ENCODE measurements at places on chromosomes 11 and 22. TPM values are rescaled to one million over a fixed set of nuclear protein-coding genes. Genes with fewer than 3 reads are reported as not detected.
A peak's percentile ranks its signal among the peaks of the same experiment; 100 is the strongest.

DNA sequence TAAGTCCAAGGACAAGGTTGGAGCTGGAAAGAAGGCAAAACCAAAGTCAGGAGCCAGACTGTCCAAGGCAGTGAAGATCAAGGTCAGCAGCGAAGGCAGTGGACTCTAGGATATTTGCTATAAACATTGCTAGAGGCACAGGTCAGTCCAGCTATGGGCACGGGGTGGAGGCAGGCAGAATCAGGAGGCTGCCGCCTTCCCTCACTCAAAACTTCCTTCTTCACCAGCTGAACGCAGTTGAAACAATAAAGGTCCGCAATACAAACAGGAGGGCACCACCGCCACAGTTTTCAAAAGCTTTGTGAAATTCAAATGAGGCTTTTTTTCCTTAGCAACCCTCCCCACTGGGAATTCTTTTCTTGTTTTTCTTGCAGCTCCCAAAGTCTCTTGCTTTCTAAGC lies 372.4 kb downstream of the NXPE2 start:
- no peak for DNase-seq

DNA sequence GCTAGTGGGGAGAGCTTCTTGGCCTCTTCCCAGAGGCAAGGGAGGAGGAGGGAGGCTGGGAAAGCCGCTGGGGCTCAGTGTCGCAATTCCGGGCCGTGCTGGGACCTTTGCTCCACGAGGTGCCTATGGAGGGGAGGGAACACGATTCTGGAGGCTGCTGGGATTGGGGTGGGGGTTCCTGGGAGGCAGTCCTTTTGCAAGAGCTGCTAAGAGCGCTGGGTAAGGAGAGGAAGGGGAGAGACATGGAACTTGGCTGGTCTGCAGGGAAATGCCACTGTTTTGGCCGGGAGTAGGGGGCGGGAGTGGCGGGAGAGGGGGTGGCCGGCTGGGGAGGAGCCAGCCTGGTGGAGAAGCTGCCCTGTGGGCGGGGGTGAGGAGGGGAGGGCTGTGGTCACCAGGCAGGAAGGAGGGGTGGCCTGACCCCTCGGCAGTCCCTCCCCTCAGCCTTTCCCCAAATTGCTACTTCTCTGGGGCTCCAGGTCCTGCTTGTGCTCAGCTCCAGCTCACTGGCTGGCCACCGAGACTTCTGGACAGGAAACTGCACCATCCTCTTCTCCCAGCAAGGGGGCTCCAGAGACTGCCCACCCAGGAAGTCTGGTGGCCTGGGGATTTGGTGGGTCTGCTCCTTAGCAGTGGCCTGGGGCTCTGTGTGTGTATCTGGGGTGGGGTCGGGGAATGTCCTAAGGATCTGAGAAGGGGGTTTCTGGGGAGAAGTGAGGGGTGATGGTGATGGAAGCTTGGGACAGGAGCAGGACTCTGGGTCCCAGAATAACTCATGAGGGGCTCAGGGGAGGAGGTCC lies at the start of gene NR1H3:
Gene NR1H3, plus strand, starts transcription at position 480 of the 800 bp plus-strand sequence. CDS start 1,221 bp downstream, outside the sequence.
- DNase-seq, result no peak

DNA sequence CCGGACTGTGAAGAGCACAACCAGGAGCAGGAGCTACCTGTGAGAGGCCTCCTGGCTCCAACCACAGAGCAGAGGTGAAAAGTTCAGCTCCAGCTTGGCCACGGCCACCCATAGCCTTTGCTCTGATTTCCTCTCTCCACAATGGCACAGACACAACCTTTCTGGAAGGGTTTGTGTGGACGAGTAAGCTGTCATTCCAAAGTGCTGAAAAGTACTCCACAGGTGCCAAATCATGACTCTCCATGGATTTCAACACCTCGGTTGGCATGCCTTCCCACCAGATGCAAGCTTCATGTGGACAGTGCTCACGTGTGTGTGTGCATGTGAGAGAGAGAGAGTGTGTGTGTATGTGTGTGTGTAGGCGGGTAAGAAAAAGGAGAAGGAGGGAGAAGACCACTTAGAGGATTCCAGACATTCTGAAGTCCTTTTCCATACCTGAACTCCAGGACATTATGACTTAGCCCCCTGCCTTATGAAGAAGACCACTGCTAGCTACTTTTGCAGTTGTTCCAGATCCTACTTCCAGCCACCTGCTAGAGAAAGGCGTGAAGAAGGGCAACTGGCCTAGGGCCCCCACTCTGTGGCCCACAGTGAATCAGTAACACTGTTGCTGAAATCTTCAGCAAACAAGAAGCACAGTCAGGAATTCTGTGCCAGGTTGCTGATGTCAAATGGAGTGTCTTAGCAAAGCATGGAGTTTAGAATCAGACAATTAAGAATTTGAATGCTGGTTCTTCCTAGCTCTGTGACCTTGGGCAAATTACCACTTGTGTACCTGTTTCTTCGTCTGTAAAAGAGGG lies 13.9 kb upstream of the NAV2 start:
- DNase-seq, result no peak

DNA sequence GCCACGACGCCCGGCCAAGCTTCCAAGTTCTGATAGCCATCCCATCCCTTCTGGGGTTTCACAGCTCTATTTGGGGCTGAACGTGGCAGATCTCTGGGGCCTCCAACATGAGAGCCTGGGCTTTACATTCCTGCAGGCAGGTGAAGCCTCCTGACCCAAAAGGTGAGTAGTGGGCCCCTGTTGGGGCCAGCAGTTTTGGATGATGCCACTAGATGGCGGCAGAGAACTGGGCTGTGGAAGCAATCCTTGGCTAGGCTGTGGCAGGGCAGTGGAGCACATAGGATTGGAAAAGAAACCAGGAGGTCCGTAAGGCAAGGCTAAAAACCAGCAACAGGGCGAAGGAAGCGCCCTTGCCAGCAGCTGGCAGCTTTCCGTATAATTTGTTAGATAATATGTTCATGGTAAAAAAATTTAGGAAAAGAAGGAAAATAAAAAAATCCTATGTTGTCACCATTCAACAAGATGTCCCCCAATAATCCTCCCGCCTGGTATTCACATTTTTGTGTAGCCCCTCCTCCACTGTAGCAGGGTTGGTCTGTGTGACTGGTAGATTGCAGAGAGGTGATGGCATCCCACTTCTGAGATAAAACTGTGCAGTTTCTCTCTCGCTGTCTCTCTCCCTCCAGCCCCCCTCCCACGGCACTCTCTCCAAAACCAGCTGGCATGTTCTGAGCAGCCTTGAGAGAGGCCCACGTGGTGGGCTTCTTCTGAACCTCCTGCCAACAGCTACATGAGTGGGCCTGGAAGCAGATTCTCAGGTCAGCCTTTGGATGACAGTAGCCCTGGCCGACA lies 43.6 kb upstream of the OR4B1 start:
- peak; percentile 29 for DNase-seq

DNA sequence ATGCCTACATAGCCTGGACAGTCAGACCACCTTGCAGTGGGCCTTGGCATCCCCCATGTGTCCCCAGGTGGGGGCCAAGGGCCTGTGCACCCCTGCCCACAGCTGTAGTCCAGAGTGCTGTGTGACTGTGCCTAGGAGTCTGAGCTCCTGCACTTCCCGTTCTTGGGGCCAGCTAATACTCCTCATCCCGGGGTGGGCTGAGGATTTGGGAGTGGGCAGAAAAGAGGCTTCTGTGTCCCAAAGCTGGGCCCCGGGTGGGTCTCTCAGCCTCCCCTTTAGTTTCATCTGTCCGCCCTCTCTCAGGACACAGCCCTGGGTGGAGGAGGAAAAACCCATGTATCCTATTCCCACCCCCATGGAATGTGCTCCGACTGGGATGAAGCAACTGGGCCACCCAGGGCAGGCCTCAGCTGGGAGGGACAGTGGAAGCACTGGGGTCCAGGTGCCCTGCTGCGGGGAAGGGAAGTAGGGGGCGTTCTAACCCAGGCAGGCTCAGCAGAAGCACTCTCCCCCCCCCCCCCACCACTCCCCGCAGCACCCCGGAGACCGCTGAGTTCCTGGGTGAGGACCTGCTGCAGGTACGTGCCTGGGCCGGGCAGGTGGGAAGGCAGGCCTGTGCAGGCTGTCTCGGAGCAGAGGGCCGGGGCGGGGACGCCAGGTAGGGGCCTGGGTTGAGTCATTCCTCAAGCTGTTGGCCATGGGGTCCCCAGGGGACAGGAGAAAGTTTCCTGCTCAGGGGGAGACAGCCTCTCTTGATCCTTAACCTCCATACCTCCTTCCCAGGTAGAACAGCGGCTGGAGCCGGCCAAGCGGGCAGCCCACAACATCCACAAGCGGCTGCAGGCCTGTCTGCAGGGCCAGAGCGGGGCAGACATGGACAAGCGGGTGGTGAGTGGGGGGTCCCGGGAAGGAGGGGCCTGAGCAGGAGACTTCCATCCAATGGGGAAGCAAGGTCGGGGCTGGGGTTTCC lies 1.4 kb downstream of the SH3BP1 start:
- DNase-seq, result no peak

DNA sequence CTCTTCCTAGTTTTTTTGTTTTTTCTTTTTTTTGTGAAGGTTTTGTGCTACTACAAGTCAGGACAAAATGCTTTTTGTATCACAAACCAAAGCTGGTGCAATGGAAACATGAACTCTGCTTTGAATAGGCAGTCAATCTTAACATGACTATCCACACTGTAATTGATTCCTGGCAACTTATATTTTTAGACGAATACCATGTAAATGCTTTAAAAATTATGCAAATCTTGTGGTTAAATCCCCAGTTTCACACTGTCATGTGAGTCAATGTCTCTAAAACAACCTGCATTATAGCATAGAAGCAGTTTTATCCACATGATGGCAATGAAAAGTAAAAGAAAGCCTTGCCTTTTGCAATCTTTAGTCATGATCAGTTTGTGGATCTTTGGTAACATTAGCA lies 8.9 kb downstream of the TRPC6 start:
- no peak for DNase-seq

DNA sequence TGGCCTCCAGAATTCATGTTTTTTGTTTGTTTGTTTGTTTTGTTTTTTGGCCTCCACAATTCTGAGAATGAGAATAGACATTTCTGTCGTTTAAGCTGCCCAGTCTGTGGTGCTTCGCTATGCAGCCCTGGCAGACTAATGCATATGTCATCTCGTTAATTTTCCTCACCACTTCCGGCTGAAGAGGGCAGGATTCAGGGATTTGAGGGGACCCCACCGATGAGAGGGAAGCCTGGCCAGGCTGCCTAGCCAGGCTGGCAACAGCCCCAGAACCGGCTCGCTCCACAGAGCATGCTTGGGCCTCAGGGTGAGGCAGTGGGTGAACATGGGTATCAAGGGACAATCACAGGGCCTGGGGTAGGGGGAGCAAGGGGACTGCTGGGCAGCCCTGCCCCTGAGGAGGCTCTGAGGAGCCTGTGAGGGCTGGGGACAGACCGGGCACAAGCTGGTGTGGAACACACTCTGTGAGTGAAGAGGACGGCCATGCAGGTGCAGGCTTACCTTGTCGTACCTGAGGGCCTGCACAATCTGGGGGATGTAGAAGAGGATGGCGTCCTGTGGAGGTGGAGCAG lies 47.8 kb upstream of the SERPIND1 start:
- DNase-seq, result no peak

GRCh38 chr22:37282385-37282677 lies at the start of gene CYTH4:
TSS of gene CYTH4 (plus strand) at chr22:37282508. CDS start at chr22:37282570, 62 bp downstream.
- peak; percentile 79 for DNase-seq

The FERMT3 gene
- polyA plus RNA-seq, result 114 TPM

The BACE1 gene
- polyA plus RNA-seq, result 0.05 TPM

The FGF19 gene
- polyA plus RNA-seq, result not detected

The TRMT2A gene
- 29.7 TPM for polyA plus RNA-seq
